Astrocyte (in vitro differentiated cells and primary cell): ENCODE measurements at places on chromosomes 6 and 20.

DNA sequence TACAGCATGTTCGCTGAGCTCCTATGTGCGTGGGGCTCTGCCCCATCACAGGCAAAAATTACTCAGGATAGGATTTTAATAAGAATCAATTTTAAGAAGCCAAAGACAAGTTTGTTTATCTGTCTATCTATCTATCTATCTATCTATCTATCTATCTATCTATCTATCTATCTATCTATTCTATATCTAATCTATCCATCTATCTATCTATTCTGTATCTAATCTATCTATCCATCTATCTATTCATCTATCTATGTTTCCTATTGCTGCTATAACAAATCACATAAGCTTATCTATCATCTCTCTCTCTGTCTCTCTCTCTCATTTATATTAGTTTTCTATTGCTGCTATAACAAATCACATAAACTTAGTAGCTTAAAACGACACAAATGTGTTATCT, 1.7 kb downstream of the ARHGAP40 start:
- no peak for DNase-seq

GRCh38 chr6:166708460-166708859, 81.4 kb upstream of the RPS6KA2 start:
- no peak for DNase-seq

DNA sequence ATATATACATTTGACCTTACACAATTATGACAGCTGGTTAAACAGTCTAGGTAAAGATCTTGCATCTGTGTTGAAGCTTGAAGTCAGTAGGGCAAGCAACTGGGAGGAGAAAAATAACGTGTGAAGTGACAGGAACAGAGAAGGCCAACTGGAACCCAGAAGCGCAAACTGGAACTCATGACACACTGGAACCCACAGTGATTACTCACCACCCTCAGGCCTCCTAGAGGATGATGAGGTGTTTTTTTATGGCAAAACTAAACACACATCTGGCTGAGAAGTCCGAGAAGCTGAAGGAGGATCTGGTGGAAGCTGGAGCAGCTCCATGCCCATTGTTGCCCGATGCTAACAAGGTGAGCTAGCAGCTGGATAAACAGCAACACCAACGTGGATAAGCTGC, 108.1 kb downstream of the TMEM200A start:
- DNase-seq: peak; percentile 75

- no peak for DNase-seq
These were observed 46.9 kb downstream of the JAG1 start for GRCh38 chr20:10626896-10627295.

GRCh38 chr6:10268111-10268510, 146.8 kb downstream of the TFAP2A start:
- DNase-seq: no peak

GRCh38 chr6:156946370-156946936, 169.3 kb downstream of the ARID1B start:
- DNase-seq: no peak

DNA sequence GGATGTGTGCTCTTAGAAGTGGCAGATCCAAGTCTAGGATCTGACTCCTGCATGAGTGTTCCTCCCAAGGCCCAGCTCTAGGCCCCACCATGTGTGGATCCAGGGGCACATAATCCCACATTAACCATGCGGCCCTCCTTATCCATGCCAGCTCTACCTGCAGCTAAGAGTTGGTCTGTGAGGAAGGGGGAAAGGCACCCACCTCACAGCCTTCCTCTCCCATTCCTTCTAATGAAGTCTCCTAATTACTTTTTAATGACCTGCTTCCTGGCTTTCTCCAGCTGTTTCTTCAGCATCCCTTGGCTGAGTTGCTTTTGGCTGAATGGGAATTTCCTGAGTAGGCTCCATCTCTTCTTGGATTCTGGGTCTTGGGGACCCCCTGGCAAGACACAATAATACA, 52.2 kb downstream of the NPEPL1 start:
- DNase-seq: no peak

- DNase-seq: no peak
These were observed 53.2 kb downstream of the PHACTR3 start for GRCh38 chr20:59657459-59658046.

DNA sequence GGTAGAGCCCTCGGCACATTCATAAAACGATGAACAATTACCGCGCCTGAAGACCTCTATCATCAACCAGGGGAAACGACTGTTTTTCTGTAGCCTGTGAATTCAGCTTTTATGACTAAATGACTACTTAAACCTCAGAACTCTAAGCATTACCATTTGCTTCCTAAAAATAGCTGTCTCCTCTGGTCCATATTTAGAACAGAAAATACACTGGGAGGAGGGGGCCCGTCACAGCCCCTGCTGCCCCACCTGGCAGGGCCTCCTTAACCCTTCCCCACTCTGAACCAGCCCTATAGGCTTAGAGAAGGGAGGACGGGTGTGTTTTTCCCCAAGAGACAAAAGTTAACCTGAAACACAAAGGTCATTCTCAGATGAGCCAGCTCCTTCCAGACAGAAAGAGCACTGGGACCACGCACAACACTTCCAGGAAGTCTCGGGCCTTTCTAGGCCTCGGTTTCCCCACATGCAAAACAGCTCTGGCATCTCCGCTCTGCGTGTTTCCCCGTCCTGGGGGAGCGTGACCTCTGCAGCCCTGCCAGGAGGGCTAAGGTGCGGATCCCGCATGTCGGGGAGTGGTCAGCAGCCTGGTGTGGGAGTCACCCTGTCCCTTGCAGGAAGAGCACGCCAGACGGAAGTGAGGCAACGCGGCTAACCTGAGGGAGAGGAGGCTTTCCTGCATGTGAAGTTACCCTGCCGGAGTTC, 193.9 kb downstream of the DLL1 start:
- no peak for DNase-seq

- DNase-seq: no peak
These were observed 129.3 kb upstream of the SYNCRIP start for GRCh38 chr6:85771925-85772430.

GRCh38 chr6:25105070-25105925, 169.5 kb upstream of the RIPOR2 start:
- peak; percentile 18 for DNase-seq

DNA sequence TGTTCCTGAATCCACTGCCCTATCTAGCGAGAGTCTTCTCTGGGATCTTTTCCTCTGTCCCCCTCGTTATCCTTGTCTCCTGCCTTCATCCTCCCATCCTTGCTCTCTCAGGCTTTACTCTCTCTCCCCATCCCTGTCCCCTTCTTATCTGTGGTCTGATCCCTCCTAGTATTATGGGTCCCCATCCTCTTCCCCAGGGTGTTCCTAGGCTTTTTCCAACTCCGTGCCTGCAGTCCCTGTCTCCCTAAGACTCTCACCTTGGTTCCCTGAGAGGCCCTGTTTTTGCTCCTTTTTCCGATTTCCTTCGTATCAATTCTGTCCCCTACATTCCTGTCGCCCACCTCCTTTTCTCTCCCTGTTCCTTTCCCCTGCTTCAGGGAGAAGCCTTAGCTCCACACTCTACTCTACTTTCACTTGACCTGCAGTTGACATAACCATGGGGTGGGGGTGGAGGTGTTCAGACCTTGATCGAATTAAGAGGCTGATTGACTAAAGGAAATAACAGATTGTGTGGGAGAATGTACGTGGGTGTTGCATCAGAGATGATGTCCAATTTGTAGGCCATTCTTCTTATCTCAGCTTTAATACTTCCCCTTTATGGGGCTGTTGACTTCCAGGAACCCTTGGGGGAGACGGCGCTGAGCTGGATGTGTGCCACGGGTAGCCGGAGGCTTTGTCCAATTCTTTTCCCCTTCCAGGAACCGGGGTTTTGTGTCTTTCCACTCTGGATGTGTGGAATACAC, 905 bp downstream of the PPARD start:
- peak; percentile 47 for DNase-seq

GRCh38 chr6:158785036-158785435, 34.1 kb downstream of the EZR start:
- DNase-seq: no peak
